ENCODE measurements at places on chromosomes 12 and 14.

GRCh38 chr14:24775950-24776349 is 142.0 kb upstream of the GZMB start:
- DNase-seq = no peak

- DNase-seq = no peak
Measured at GRCh38 chr14:21136024-21136423, 19.8 kb downstream of the OR5AU1 start.

DNA sequence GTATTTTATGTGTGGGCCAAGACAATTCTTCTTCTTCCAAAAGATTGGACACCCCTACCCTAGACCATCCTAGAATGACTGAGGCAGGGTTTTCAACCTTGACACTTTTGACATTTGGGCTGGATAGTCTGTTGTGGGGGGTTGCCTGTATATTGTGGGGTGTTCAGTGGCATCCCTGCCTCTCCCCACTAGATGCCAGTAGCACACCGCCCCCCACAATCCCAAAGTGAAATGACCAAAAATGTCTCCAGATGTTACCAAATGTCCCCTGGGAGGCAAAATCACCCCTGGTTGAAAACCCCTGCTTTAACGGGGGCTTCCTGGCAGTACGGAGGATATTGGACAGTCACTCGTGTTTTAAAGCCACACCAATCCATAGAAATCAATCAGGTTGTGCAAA is 219.6 kb downstream of the PHETA1 start:
- DNase-seq = no peak

- DNase-seq = peak; percentile 25
Measured at GRCh38 chr12:54749191-54749818, 101.1 kb upstream of the DCD start.

- DNase-seq = peak; percentile 84
Measured at GRCh38 chr12:52873832-52874572, 25.2 kb upstream of the KRT78 start.

DNA sequence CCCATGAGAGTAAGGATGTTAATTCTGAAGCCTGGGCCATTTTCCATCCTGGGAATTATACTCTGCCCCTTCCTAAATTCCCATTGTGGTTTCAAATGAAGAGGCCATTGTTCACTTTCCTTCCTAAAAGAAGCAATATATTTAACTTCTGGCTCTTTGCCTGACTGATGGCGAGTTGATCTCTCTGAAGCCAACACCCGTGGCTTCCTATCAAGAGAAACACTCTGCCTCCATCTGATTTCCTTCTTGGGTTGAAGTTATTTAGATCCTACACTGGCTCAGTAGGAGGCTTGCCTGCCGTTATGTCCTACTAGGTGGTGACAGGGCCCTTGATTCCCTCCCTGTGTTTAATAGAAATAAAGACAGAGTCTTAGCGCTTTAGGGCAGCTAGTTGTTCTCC is 97.4 kb downstream of the PRKCH start:
- peak; percentile 58 for DNase-seq
